Activated CD4-positive, alpha-beta T cell treated with anti-CD3 and anti-CD28 coated beads, Interleukin-2, Interleukin-4, amounts not matched to agents 100 ng/mL and 50 ng/mL, durations not matched to agents 16 hours and 8 hours (primary cell): ENCODE measurements at places on chromosomes 3 and 15.
A peak's percentile ranks its signal among the peaks of the same experiment; 100 is the strongest.

DNA sequence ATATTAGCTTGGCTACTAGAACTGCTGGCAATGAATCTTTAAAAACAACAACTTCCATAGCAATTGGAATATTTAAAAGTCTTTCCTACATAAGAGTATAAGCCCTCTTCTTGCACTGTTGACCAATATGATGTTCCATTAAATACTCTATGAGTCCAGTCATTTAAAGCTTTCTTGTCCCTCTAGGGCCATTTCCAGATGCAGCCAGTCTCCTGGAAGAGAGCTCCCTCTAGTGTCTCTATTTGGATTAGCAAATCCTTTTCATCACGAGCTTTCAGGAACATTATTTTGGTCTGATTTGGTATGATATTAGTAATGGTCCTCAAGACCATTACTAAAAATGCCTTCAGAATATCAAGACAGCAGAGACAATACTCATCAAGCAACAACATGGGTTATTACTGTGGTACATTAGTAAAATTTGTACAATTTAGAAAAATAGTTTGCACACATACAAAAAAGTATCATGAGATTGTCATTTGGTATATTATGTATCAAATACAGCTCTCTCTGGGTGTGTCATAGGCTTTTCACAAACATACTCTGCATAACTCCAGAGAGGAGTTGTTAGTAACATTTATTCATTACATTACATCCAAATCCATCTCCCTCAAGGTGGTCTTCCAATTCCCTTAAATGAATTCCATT, 101.3 kb downstream of the DPH6 start:
- peak; percentile 46 for DNase-seq

- DNase-seq, result peak; percentile 58
These were observed 10.6 kb upstream of the PARL start for GRCh38 chr3:183895296-183895695.

DNA sequence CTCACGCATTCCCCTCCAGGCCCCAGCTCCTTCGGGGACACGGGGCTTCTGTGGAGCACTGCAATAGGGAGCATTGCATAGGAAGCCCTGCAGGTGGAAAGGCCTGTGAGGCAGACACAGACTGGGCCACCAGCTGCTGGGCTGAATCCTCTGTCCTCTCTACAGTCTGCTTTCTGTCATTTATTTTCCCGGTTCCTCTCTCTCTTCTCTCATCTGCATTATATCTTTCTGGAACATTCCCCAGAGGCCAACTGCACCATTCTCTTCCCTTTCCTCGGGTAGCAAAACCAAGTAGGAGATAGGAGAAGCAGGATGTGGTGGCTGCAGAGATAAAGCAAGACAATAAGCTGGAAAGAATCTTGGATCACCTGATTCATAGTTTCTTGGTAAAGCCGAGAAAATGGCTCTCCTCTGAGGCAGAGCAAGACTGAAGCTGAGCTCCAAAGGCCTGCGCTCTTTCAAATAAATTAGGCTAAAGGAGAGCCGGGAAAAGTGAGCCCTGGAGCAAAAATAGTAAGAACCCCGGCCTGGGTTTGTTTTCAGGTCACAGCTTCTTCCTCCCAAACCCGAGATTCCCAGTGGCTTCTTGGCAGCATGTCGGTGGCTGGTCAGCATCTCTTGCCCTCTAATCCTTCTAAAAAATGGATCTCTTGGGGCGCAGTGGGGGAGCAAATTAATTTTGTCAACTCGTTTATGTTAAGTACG, 5.3 kb downstream of the TM4SF4 start:
- no peak for DNase-seq

- no peak for DNase-seq
These were observed 1.4 kb downstream of the MORF4L1 start for GRCh38 chr15:78873793-78874765.

DNA sequence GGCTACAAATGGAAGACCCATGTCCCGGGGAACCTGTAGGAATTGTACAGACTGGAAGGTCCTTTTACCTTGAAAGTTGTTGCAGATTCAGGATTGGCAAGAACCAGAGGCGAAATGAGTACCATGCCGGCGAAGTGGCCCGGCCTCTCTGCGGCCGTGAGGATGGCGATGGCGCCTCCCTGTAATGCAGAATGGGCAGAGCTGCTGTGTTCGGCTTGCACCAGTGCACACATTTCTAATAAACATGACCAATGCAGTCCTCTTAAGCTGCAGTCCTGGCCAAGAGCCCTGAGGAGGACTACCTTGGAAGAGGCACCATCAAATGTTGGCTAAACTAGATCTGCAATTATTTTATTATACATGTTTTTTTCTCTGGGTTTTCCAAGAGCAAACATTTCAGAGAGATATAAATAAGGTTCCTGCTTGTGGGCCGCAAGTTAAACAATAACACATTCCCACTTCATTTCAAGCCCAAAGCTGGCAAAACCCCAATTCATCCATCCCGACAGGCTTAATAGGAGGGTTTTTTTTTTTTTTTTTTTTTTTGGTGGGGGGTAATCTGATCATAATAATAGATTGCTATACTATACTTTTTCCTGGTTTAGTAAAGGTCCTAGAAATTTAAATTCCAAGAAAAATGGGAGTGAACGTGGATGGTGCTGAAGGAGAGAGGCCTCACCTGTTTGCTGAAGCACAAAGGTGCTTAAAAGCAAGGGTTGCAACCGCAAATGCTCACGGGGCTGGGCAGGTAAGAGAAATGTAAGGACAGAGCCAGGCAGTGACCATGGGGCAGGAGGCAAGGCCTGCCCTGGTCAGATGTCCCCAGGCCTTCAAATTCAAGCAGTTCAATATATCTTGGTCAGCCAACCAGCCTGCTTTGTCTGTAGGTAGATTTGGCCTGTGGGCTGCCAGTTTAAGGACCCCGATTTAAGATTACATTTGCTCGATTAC, 48.5 kb downstream of the ABTB1 start:
- DNase-seq, result no peak

DNA sequence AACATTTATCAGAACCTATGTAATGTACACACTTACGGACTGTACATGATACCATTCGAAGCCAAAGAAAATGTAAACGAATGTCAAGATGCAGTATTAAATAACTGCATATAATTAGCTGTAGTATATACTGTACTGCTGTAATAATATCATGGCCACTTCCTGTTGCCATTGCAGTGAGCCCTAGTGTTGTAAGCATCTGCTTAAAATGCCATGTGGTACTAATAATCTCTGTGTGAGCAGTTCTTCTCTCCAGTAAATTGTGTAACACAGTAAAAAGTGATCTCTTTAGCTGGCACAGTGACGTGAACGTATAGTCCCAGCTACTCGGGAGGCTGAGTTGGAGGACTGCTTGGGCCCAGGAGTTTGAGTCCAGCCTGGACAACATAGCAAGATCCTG, 8.6 kb downstream of the SPG11 start:
- no peak for DNase-seq

DNA sequence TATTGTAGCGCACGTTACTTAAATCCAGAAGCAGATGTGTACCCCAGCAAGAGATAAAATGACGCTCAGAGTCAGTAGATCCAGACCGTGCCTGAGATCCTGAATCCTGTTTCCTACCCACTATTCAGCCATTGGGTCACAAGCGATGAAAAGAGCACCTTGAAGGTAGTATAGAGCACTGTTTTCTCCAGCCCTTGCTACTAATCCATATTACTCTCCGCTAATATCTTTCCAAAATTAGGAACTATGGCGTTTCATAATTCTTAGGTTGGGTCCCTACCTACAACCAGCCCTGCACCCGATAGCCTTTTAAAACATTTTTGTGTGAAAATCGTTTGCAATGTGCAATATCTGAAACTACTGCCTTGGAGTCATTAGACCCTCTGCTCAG, 596 bp downstream of the BTD start:
- DNase-seq, result no peak

DNA sequence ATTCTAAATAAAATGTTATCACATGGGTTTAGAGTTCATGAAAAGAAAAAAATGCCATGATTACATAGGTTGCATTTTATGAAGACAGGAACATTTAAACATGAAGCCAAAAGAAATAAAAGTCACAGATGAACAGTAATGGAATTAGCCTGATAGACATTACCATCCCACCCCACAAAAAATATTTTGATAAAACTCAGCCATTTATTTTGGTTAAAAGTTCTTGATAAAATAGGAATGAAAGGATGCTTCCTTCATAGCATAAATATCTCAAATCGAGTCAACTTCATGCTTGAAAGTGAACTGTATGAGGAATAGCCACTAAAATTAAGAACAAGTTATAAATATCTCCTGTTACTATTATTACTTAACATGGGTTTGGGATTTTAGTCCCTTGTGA, 101.9 kb upstream of the TMC3 start:
- no peak for DNase-seq

DNA sequence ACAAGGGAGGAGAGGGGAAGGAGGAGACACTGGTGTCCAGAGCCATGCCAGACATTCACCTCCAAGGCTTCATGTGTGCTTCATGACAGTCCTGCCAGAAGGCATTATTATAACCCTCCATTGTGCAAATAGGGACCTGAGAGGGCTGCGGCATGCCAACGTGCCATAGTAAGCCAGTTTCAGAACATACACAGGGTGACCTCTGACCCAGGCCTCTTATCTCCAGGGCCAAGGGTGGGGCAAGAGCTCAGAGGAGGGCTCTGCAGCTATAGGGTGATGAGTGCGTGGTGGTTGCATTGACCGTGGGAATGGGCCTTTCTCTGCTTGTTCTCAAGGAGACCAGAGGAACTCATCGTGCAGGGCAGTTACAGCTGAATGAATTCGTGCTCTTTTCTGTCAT, 9.7 kb upstream of the ACSBG1 start:
- no peak for DNase-seq

DNA sequence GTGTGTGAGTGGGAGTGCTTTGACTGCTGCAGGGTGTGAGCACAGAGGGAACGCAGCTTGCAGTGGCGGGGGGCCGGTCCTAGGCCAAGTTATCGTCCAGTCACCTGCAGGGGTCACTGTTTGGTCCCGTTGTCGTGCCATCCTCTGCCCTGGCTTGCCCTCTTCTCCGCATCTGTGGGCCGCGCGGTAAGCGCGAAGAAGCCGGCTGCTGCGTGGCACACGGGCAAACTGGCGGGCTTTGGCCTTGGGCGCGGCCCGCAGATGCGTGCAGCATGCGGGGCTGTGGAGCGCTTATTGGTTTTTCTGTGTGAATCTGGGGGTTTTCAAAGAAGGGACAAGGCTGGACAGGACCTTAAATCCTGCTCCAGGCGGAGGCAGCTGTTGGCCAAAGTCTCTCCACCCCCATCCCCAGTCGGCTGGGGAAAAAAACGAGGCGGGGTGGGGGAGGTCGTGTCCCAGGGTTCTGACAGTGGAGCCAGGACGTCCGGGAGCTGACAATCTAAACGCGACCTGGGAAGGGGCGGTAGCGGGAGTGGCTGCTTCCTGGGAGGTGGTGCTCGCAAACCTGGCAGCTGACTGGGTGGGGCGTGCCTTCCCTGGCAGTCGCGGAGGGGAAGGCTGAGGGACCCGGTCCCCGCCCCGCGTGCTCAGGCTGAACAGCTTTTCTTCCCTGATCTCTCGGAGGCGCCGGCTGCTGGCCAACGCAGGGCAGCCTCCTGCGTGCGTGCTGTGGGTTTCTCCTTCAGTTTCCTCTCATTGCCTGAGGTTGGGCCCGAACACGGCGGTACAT, 39.7 kb upstream of the VEPH1 start:
- no peak for DNase-seq

DNA sequence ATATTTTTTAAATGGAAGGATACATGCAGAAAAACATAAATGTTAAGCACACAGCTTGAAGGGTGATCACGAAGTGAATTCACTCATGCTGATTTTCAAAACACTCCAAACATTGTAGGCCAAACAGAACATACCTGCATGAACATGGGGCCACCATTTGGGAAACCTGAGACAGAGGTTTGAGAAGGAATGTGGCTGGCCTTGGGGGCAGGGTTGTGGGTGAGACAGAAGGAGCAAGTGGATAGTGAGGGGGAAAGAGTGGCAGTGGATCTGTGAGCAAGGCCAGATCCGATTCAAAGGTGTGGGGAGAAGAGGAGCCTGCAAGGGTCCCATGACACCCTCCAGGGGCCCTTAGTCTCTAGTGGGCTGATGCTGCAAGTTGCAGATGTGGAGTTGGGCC, 94.9 kb downstream of the HMG20A start:
- no peak for DNase-seq

GRCh38 chr15:79944622-79945021, 26.4 kb downstream of the BCL2A1 start:
- no peak for DNase-seq

DNA sequence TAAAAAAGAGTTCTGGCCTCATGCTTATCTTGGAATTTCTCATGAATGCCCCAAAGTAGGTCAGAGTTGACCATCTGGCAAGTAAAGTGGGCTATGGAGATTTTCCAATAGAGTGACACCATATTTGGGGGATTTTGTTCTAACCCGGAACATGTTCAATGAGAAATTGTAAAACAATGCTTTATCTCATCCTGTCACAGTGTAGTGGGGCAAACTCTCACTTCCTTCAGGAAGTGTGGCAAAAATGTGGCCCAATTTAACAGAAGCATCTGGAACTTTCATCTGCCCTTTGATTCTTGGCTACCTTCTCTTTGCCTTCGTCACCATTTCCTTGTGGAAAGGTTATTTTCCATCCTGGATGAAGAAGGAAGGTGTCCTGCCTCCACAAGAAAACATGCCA, 70.8 kb downstream of the ADAMTS9 start:
- DNase-seq, result no peak

- no peak for DNase-seq
These were observed 52.7 kb downstream of the SETD5 start for GRCh38 chr3:9450126-9450525.

- no peak for DNase-seq
These were observed 267.1 kb upstream of the TPRG1 start for GRCh38 chr3:188904670-188905069.
